ENCODE measurements at places on chromosomes 13 and 19. TPM values are rescaled to one million over a fixed set of nuclear protein-coding genes. Genes with fewer than 3 reads are reported as not detected.

DNA sequence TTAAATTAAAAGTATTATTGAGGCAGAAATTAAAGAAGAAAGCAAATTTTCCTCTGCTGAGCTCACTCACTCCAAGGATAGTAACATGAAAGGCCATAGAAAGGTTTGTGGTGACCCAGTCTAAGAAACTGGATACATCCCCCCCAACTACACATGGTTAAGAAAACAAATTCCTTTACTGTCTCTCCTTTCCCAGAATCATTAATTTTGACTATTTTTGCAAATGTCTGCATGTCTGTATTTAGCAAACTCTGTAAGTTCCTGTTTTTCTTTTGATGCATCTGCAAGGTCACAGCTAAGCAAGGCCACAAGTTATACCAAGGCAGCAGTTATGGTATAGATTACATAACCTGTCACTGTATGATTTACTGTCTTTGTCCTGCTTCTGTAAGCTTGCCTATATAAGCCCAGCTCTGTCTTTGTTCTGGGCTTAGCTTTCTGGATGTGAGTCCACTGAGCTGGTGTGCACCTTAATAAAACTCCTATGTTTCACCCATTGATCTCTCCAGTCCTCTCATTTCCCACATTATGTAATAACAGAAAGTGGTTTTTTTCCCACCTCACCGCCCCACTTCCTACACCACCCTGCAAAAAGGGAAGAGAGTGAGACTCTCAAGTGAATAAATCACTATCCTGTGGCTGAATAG, 8.5 kb upstream of the ZNF83 start:
- DNase-seq: no peak

DNA sequence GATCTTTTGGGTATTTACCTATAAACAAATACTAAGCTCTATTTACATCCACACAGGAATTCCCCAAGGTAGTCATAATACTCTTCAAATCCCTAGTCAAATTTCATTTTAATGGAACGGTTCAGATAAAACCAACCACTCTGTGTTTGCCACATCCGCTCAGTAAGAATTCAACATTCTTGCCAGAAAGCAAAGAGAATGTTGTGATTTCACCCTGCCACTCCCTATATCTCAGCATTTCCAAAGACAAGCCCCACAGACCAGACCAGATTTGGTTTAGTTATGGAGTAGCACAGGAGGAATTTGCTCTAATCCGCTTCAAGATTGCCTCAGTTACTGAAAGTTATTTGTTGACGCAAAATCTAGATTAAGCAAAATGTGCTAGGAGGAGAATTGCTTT, 105.6 kb upstream of the SERP2 start:
- DNase-seq: no peak

GRCh38 chr13:112348642-112349345, 27.4 kb upstream of the SPACA7 start:
- no peak for DNase-seq

DNA sequence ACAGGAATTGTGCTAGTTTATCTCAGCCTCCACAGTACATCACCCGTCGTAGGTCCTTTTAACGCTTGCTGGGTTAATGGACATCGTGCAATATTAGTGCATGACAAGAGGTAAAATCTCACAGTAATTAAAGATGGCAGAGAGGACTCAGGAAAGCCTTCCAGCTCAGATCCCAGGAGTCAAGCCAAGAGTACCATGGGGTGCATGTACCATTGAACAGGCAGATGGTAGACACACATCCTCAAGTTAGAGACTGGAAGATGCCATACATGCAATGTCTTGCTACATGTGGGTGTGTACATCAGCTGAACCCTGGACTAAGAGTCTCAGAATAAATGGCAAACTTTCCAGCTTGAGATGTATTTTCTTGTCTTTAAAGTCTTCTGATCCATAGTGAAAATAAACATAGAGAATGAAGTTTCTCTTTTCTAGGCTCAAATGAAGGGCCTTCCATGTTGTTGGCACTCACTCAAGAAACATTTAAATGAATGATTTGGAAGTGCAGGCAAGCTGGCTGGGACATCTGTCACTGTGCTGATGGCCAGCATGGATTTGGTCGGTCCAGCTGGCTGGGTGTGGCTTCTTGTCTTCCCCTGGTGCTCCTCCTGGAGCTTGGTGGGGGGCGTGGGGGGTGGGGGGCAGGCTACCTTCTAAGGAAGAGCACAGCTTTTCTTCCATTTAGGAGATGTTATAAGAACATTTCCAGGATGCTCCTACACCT, 290.9 kb upstream of the MAB21L1 start:
- no peak for DNase-seq

The CBY2 gene
- not detected for total RNA-seq

The C19orf38 gene
- total RNA-seq: 4.4 TPM

The SLC10A2 gene
- not detected for total RNA-seq

The NXNL1 gene
- total RNA-seq: not detected

The VSTM2B gene
- total RNA-seq: not detected

Measured in activated naive CD4-positive, alpha-beta T cell treated with anti-CD3 and anti-CD28 coated beads for 36 hours (primary cell).